ENCODE measurements at places on chromosomes 3 and 15.
A peak's percentile ranks its signal among the peaks of the same experiment; 100 is the strongest.

DNA sequence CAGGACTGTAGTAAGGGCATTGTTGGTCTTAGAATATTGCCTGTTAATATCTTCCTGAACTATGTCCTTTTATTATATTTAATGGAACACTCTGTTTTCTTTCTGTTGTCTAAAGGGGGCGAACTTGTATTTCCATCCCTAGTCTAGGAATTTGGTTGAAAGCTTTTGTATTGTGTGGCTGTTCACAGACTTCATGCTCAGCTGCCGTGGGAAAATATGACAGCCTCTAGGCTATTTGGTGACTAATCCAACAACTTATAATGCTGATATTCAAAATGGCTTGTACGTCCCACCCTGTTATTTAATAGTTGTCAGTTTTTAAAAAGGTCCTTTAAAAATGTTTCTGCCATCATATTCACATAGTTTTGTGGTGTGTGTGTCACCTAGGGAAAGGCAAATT is 202.6 kb downstream of the KLHL25 start:
- peak; percentile 59 for DNase-seq

- DNase-seq = no peak
Measured at GRCh38 chr15:91609966-91610365, 243.5 kb upstream of the SLCO3A1 start.

DNA sequence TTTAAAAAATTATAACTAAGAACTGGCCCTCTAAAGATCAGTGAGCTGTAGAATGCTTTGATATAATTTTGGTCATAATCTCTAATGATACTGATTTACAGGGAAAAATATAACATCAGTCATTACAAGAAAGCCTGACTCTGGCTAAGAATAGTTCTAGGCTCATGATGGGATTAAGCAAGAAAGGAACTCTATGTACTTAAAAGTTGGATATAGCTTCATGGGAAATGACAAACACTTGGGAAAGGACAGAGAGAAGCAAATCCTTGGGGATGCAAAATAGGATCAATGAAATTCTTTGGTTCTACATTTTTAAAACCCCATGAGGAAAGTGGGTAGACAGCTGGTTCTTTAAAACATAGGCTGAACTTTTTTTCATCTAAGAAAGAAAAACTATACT is 472.7 kb upstream of the NR2F2 start:
- DNase-seq = no peak

DNA sequence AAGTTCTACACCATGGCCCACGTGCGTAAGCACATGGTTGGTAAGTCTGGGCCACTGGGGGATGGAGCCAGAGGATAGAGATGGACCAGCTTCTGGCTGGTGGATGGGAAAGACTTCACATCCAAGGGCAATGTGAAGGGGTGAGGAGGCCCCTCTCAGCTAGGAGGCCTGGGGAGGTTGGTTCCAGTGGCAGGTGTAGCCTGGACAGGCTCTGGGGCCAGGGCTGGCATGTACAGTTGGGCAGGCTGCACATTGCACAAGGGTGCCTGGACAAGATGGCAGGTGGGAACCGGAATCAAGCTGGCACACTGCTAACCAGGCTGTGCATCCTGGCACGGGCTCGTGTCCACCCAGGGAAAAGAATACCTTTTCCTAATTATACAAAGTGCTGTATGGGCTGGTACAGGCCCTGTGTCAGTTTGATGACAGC is 8.1 kb downstream of the ZBTB47 start:
- DNase-seq = no peak

- DNase-seq = no peak
Measured at GRCh38 chr15:39270221-39270855, 310.5 kb upstream of the THBS1 start.

DNA sequence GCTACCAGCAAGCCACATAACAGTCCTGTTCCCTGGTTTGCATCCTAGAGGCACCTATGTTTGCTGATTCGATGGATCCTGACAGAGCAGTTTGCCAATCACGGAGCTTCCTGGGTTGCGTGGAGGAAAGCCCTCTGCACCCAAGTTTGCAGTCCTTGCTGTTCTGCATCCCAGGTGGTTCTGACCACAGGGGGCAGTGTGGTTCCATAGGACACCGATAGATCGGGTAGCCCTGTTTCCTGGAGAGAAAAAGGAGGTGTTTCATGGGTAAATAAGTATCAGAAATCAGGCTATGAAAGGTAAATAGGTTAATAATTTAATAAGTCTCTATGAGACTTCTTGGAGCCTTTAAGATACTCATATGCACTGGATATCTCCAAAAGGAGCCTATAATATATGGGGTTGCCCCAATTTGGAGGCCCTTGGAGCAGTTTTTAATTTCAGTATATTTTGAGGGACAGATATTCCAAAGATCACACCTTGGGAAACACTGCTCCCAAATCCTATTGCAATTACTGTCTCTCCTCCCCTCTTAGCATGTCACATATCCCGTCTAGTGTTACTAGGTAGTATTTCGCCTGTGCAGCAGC is 194.6 kb upstream of the TPM1 start:
- peak; percentile 64 for DNase-seq

Data from RWPE1 (cell line).